ENCODE measurements at places on chromosomes 4 and X.

DNA sequence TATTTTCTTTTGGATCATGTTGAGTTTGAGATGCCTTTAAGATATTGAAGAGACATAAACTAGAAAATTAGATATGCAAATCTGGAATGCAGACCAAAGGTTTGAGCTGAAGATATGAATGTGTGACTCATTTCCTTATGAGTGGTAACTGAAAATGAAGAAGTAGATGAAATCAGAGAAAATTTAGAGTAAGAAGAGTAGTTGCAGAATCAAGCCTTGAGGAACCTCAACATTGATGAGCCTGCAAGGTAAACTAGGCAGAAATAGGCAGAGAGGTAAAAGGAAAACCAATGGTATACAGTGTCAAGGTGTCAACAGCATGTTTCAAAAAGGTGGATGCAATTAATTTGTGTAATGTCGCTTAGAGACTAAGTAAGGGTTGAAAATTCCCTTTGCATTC is 142.8 kb downstream of the MOSPD2 start:
- DNase-seq: no peak

GRCh38 chr4:850323-850945 is 24.5 kb upstream of the CPLX1 start:
- no peak for DNase-seq

- DNase-seq: peak; percentile 89
These were observed 125.7 kb upstream of the NAP1L5 start for GRCh38 chr4:88823058-88823919.

GRCh38 chrX:143648705-143649104 is 12.8 kb upstream of the SLITRK4 start:
- DNase-seq: no peak

GRCh38 chrX:132266583-132267355 is 47.5 kb upstream of the RAP2C start:
- peak; percentile 36 for DNase-seq

Data from fibroblast of skin of right biceps (primary cell).